ENCODE measurements at places on chromosomes 4 and X.

GRCh38 chrX:121336831-121337421 is 289.5 kb downstream of the GLUD2 start:
- DNase-seq = no peak

DNA sequence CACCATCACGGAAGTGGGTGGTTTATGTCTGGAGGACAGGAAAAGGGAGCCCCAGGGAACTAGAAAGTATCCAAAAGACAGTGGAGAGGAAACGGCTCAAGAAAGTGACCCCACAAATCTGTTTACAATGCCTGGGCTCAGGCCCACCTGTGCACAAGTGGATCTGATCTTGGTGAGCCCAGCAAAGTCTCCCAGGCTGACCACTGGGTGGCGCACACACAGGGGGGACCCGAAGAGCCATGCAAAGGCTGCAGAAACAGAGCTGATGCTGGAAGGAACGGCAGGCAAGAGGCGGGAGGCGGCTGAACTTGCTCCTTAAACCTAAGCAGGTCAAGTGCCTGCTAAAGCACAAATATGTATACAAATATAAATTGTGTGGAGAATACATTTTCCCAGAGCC is 9.6 kb downstream of the HAUS7 start:
- peak; percentile 20 for DNase-seq

- no peak for DNase-seq
Measured at GRCh38 chrX:71367396-71367795, 1.2 kb downstream of the TAF1 start.

- no peak for DNase-seq
Measured at GRCh38 chr4:172683021-172683420, 485.6 kb upstream of the GALNT7 start.

DNA sequence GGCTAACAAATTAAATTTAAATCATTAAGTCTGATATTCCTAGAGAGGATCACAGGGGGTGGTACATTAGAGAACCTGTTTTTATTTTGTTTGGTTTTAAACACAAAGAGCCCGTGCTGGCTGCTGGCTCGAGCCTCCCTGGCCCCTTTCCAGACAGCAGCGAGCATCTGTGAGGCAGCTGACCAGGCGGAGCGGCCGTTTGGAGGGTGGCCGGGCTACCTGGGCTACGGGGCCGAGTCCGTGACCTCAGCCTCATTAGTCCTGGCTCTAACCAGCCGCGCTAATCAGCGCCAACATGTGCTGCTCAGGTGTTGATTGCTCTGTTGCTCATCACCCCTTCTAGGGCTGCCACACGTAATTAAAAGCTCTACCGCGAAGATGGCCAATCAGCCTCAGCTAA is 35.3 kb downstream of the DCTD start:
- DNase-seq = no peak

- no peak for DNase-seq
Measured at GRCh38 chrX:122552286-122552800, 631.7 kb upstream of the GRIA3 start.

DNA sequence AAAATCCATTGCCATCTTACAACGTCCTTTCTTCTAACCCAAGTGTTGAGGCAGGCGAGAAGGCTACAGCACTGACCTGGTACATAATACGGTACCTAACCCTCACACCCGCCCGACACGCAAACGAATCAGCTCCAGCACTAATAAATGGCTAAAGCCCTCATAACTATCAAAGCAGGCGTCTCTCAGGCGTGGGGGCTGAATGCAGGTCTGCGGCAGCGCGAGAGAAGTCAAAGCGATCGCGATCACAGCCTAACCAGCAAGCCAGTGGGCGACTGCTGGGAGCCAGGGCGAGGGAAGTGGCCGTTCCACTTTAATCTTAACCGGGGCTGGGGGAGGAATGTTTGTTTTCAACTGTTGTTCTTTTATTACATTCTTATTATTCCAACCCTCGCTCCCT is 1.5 kb downstream of the CDX4 start:
- no peak for DNase-seq

DNA sequence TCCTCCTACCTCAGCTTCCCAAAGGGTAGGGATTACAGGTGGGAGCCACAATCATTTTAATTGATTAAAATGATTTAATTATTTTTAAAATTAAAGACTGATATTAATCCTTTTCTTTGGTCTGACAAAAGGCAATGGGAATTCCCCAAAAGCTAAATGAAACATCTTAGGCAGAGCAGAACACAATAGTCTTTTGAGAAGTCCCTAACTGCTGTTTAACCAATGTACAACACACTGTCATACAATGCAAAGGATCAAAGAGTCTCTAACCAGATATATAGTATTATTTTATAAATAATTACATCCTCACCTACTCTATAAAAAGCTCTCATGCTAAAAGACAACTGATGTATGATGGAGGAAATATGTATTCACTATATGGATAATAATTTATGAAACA is 47.0 kb downstream of the THAP9 start:
- DNase-seq = no peak

Data from NCI-H226 (cell line).